HFFc6 (cell line): ENCODE measurements at places on chromosomes 13 and 19. TPM values are rescaled to one million over a fixed set of nuclear protein-coding genes. Genes with fewer than 3 reads are reported as not detected.

Gene RNF17
- total RNA-seq = not detected in 3 replicates

- no peak for DNase-seq
These were observed 79.2 kb downstream of the SLAIN1 start for GRCh38 chr13:77776704-77777103.

Gene PDX1
- not detected in 3 replicates for total RNA-seq

- DNase-seq = peak; percentile 64
These were observed 24.1 kb upstream of the ASPDH start for GRCh38 chr19:50537769-50538230.

- no peak for DNase-seq
These were observed 24.8 kb downstream of the KDM4B start for GRCh38 chr19:4993683-4994082.

DNA sequence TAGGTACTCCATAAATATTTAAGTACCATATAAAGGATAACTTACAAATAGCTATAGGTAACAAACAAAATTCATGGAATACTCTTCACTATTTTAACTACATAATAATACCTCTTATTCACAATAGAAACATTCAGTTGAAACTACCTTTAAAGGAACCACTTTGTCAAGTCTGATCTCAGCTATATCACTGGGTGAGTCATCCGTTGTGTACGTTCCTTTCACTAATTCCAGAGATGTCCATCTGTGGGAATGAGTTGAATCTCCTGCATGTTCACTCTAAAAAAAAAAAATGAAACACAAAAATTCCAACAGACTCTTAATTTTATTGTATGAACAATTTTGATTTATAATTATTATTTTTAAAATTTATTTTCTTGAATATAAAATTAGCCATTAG is 149.4 kb upstream of the FBXL3 start:
- DNase-seq = peak; percentile 51

- no peak for DNase-seq
These were observed 232.9 kb downstream of the ZIC5 start for GRCh38 chr13:99738626-99739025.

DNA sequence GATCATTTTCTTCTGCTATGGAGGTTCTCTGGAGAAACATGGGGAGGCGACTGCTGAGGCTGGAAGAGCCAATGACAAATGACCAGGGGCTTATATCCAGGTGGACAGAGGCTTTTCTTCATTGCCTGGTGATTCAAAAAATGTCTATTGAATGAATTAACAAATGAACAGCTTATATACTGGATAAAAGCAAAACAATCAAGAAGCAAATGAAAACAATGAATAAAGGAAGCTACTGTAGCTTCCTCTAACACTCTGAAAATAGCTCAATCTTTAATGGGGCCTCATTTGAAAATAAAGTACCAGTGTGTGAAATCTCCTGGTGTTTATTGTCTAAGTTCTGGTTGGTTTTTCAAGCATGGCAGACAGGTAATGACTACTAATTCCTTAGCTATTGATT is 167.5 kb upstream of the TMTC4 start:
- DNase-seq = no peak

GRCh38 chr13:45915686-45916439 is 64.3 kb upstream of the SIAH3 start:
- no peak for DNase-seq

- DNase-seq = no peak
These were observed 16.2 kb downstream of the MARK4 start for GRCh38 chr19:45267296-45267695.

DNA sequence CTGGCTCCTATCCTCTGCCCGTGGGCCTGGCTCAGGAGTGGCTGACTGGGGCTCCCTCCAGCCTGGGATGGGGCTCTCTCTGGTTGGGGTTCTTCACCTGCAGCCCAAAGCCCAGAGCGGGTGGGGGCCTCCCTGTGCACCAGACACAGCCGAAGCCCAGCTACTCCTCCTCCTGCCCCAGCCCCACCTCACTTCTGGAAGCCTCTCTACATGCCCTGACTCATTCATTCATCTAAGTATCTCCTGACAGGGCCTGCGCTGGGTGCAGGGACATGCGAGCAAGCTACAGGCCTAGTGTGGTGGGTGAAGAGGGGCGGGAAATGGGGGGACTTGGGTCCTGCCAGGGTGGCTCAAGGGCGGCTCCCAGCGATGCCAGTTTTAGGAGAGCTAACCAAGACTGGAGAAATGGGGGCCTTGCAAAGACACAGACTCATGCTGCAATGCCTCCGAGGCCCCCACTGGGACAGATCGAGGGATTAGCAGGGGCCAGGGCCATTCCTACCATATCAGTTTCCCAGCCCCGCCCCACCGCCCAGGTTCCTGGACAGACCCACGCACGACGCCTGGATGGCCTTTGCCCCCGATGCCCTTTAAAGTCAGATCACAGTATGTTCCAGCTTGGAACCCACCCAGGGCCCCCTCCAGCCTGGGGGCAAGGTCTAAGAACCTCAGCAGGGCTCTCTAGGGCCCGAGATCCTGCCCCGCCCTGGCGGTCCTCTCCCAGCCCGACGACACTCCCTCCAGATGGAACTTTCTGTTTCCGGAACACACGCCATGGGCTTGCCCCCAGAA is 12.6 kb downstream of the LSM4 start:
- DNase-seq = no peak

- DNase-seq = peak; percentile 1
These were observed 40.3 kb upstream of the UFM1 start for GRCh38 chr13:38309397-38309796.

- no peak for DNase-seq
These were observed 14.3 kb upstream of the QTRT1 start for GRCh38 chr19:10686661-10687517.

DNA sequence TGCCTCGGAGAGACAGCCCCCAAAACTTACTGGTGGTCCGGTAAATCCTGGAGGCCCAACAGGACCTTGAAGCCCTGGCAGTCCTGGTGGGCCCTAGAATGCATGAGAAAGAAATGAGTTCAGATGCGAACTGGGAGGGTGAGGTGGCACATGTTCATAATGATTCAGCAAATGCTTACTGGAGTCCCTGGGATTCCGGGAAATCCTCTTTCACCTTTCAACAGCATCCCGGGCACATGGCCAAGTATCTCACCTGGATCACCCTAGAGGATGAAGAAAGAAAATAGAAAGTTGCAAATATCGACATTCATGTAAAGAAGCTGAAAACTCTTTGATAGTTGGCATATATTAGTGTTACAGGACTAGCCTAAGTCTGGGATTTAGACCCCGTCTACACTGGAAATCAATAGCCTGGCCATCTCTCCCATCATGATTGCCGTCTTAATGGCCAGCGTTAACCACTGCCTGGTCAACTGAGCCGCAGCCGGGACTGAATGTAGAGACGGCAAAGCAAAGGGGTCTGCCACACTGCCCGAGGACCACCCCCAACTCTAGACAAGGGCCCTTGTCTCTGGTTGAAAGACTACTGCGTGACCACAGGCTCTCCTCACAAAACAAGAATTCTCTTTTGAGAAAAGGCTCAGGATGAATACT is 96.9 kb downstream of the COL4A1 start:
- DNase-seq = no peak

Gene IL12RB1
- total RNA-seq = not detected in 3 replicates

DNA sequence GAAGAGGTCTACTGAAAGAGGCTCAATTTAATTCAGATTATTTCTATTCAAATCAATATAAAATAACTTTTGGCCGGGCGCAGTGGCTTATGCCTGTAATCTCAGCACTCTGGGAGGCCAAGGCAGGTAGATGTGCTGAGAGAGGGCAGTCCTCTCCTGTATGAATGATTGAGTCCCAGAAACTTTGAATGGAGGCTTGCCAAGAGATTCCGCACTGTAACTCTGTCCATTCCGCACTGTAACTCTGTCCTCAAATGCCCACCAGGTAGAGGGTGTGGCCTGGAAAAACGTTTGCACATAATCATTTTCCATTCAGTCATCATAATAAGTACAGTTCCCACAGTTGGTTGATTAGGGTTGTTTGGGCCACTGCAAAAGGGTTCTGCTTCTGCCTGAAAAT is 274.7 kb upstream of the SOX21 start:
- no peak for DNase-seq

GRCh38 chr13:50209631-50210030 is 194.4 kb downstream of the KCNRG start:
- DNase-seq = no peak

DNA sequence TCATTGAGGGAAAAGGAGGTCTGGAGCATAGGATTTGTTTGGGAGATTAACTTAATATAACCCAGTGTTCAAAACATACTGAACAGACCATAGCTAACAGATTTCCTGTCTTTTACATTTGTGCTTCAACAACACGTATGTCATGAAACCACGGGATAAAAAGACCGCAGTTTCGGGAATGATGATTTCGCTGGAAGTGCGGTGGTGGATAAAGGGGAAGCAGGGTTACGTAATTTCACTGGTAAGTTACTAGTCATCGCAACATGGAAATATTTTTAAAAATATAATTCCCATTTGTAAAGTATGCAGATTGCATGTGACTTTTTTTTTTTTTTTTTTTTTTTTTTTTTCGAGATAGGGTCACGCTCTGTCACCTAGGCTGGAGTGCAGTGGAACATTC is 237.4 kb downstream of the LMO7 start:
- no peak for DNase-seq

DNA sequence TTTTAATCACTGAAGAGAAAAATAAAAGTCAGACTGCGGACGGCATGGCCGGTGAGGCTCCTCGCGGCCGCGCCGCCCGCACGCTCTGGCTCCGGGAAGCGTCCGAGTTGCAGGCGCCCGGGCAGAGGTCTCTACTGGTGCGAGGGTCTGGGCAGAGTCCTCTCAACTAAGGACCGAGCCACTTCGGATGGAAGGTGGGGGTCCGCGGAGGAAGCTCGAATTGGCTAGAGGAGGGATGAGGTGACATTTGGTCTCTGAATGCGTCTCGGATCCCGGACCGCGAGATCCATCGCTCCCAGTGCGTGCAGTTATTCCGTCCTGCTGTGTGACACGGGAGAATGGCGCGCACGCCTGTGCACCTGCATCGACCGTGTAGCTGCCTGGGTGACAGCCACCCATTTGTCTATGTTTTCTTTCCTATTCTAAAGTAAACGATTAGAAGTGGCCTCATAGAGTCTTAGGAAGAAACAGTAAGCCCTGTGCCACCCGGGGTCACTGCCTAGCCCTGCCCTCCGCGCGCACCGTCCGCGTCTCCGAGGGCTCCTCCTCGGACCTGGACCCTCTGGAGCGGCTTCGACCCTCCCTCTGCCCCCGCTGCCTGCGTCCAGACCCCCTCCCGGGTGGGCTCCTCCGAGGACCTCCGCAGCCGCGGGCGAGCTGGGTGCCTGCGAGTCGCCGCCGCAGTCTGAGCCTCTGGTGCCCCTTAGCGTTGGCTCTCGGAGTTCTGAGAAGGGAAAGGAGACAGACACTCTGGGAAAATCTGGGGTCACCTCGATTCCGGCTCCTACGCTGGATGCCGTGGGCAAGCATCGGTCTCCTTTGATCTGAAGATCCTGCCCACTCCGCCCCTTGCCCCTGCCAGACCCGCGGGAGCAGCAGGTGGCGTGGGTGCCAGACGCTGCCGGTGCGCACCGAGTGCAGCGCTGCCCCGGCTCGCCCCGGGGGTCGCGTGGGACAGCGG is 347.4 kb downstream of the LIG4 start:
- no peak for DNase-seq

Gene ZNF726
- 0.96 to 3.5 TPM (median 2.3 TPM) in 3 replicates for total RNA-seq

DNA sequence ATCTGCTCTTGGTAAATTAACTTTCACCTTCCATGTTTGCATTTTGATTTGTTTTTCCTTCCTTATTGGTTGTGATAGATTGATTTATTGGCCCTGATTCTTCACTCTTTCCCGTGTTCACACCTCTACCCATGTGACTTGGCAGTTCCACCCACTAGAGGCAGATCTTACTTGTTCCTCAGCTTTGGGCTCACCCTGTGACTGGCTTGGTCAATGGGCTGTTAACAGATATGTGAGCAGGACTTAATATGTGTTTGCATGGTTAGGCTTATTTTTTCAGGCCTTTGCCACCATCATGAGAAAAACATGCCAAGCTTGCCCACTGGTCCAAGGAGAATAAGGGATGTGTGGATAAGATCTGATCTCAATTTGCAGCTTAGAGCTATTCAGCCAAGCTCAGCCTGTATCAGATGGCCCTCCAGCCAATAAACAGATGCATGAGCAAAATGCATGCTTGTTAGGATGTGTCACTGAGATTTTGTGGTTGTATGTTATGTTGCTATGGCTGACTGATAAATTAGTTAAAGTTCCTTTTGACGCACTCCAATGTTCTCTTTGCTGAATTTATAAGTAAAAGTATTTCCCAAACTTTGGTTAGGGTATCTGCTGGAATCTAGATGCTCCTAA is 48.0 kb downstream of the RGCC start:
- peak; percentile 96 for DNase-seq

DNA sequence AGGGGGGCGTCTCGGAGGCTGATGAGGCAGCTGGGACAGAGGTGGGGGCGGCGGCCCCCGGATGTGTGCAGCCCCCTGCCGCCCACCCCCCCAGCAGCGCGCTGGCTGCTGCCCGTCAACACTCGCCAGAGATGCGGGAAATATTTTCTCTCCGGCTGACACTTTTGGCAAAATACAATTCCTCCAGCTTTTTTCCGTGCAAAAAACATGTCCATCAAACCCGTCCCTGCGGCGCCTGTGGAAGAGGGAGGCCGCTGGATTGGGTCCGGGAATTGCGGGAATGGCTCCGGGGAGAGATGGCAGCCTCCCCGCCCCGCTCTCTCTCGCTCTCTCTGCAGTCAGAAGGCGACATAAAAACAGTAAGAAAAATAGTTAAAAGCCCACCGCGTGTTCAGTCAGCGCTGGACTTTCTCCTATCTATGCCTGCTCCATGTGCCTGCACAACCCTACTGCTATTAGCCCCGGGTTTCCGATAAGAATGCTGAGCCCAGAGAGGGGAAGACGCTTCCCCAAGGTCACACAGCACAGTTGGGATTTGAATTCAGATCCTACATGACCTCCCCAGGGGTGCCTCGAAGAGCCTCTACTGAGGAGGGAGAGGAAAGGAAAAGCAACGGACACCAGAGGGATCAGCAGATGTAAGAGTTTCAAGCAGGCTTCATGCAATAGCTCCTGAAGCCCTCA is 23.2 kb downstream of the ZNRF4 start:
- no peak for DNase-seq

- DNase-seq = no peak
These were observed 2.4 kb downstream of the CUL4A start for GRCh38 chr13:113211774-113212173.

- DNase-seq = no peak
These were observed 13.8 kb upstream of the CYP4F2 start for GRCh38 chr19:15911599-15912235.

Gene RXFP2
- total RNA-seq = not detected in 3 replicates

DNA sequence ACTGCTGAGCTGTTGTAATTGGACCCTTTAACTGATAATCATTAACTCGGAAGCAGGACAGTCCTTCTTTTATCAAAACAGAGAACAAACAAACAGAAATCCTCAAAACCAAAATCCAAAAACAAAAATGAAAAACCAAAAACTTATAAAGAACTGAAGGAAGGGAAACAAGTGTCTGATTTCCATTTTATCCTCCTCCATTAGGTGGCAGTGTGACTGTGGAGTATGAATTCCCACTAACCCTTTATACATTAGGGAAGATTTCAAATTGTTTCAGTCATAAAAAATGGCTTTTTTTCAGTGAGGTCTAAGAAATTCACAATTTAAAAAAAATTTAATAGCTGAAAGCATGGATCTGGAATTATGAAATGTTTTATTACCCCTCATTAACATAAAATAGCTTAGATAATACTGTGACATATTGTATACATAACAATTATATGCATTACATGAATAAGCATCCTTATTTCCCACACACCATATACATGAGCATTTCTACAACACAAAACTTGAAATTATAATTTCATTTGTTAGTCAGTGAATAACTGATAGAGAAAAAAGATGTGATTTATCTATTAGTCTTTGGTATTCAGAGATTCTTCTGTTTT is 1074.3 kb upstream of the PCDH9 start:
- DNase-seq = no peak

Gene NLRP5
- total RNA-seq = not detected in 3 replicates

GRCh38 chr13:47835470-47836228 is 165.4 kb downstream of the SUCLA2 start:
- no peak for DNase-seq

Gene CD70
- not detected in 3 replicates for total RNA-seq
